ENCODE measurements at places on chromosomes 12 and 14.

DNA sequence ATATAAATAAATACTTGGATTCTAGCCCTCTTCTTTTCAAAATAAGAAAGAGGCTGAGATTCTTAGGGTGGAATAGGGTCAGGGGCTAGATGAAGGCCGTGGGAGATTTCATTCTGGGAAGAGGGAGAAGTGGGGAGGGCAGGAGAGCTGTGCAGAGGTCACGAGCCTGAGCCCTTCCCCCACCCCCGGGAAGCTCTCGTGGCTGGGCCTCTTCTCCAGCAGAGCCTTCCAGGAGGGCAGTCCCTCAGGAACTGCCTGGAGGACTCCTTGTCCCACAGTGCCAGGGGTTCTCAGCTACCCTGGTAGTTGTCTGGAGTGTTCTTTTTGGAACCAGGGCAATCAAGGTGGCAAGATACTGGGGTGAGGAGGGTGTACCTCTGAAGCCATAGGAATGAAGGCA is 94.0 kb downstream of the ESR2 start:
- no peak for DNase-seq

DNA sequence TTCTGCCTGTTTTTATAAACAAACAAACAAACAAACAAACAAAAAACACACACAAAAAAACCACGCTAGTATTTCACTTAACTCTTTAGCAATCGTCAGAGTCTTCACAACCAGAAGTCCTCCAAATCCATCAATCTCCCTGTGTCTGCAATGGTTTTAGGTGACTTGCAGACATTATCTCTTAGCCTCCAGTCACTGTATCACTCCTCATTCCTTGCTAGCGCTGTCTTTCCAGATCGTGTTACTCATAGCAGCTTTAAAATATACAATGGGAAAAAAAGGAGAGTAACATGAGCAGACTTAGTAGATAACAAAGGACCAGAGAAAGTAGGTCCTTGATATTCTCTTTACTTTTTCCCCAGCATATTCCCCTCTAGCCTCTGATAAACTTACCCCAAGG is 15.5 kb upstream of the ETNK1 start:
- DNase-seq, result no peak

GRCh38 chr12:7303230-7303629 is 642 bp upstream of the ACSM4 start:
- DNase-seq, result no peak

GRCh38 chr14:90087433-90087832 is 25.6 kb downstream of the KCNK13 start:
- DNase-seq, result no peak

Data from CD4-positive, CD25-positive, alpha-beta regulatory T cell (primary cell).